ENCODE measurements at places on chromosomes 2 and 18. TPM values are rescaled to one million over a fixed set of nuclear protein-coding genes. Genes with fewer than 3 reads are reported as not detected.
A peak's percentile ranks its signal among the peaks of the same experiment; 100 is the strongest.

The THOC1 gene
- total RNA-seq: 36.5 TPM

The MARCHF4 gene
- total RNA-seq: 1.3 TPM

The CHST10 gene
- 17.3 TPM for total RNA-seq

The DSG1 gene
- not detected for total RNA-seq

DNA sequence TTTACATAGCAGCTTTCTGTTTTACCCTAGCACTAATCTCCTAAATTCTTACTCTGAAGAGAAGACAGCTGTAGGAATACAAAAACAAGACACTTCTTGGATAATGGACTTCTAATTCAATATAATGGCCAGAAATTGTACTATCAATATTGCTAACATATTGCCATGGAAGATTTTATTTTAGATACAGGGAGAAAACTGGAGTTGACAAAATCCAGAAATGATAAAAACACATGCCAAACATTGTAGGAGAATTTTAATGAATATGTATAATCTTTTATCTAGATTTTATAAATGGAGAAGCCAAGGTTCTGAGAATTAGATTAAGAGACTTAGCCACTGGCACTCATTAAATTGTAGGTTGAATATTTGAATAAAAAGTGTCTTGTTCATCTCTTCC lies 1838.8 kb upstream of the LRRTM1 start:
- no peak for DNase-seq
- no peaks in the 10 kb centered on the region for H3K4me1 ChIP-seq
- no peaks in the 10 kb centered on the region for H3K27me3 ChIP-seq
- no peak overlapping the region for H3K4me3 ChIP-seq
- no peaks in the 10 kb centered on the region for H3K36me3 ChIP-seq

GRCh38 chr2:47209622-47210021 lies 54.5 kb upstream of the STPG4 start:
- no peak overlapping the region for H3K27ac ChIP-seq
- H3K36me3 ChIP-seq: no peaks in the 10 kb centered on the region
- no peaks in the 10 kb centered on the region for H3K27me3 ChIP-seq
- H3K4me3 ChIP-seq: no peak overlapping the region
- H3K4me1 ChIP-seq: peaks cover 24% of the 10 kb centered on the region
- DNase-seq: no peak

DNA sequence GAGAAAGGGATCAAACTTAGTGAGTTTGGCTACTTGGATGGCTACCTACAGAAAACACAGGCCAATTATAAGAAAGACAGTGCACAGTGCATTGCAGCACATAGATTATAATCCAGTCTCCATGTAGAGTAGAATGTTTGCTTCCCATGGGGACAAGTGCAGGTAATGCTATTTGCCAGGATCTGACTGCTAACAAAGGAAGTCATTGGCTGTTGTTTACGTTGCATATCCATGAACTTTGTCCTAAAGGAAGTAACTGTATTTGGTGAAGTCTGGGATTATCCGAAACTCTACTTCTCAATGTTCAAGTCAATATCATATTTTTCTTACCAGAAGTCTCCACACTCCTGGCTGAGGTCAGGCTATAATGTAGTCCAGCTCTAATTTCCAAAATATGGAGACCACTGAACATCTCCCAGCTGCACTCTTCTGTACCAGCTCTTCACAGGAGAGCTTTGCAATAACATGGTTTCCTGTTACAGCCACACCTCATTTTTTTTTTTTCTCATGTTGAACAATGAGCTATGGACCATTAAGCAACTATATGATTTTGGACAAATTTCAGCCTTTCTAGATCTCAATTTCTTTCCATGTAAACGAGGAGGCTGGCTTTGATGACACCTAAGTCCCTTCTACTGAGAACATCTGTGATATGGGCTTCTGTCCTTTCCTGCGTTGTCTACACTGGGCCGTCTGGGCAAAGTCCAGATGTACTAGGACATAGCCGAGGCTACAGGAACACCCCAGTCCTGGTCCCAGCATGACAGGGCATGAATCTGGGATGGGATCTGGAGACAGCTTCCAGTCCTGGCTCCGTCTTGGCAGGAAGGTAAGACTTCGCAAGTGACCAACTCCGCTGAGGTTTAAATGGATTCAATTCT lies 154.8 kb downstream of the LAMA1 start:
- H3K4me3 ChIP-seq: no peak overlapping the region
- H3K27me3 ChIP-seq: no peaks in the 10 kb centered on the region
- no peaks in the 10 kb centered on the region for H3K4me1 ChIP-seq
- H3K36me3 ChIP-seq: no peaks in the 10 kb centered on the region
- H3K27ac ChIP-seq: no peak overlapping the region
- DNase-seq: no peak

GRCh38 chr2:10525573-10526265 lies 77.6 kb upstream of the ODC1 start:
- no peak overlapping the region for H3K4me3 ChIP-seq
- H3K4me1 ChIP-seq: no peaks in the 10 kb centered on the region
- DNase-seq: no peak
- H3K27ac ChIP-seq: no peak overlapping the region
- no peaks in the 10 kb centered on the region for H3K36me3 ChIP-seq

DNA sequence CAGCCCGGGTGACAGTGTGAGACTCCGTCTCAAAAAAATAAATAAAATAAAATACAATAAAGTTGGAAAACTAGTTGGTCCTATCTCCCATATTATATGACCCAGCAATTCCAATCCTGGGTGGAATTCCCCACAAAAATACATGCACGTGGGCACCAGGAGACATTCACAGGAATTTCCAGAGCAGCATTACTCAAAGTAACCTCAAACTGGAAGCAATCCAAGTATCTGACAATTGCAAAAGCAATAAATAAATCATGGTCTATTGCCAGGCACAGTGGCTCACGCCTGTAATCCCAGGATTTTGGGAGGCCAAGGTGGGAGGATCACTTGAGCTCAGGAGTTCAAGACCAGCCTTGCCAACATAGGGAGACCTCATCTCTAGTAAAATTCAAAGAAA lies 101.2 kb upstream of the MAP4K4 start:
- no peak overlapping the region for H3K4me3 ChIP-seq
- H3K27ac ChIP-seq: no peak overlapping the region
- no peak for DNase-seq
- H3K27me3 ChIP-seq: peaks cover 33% of the 10 kb centered on the region

DNA sequence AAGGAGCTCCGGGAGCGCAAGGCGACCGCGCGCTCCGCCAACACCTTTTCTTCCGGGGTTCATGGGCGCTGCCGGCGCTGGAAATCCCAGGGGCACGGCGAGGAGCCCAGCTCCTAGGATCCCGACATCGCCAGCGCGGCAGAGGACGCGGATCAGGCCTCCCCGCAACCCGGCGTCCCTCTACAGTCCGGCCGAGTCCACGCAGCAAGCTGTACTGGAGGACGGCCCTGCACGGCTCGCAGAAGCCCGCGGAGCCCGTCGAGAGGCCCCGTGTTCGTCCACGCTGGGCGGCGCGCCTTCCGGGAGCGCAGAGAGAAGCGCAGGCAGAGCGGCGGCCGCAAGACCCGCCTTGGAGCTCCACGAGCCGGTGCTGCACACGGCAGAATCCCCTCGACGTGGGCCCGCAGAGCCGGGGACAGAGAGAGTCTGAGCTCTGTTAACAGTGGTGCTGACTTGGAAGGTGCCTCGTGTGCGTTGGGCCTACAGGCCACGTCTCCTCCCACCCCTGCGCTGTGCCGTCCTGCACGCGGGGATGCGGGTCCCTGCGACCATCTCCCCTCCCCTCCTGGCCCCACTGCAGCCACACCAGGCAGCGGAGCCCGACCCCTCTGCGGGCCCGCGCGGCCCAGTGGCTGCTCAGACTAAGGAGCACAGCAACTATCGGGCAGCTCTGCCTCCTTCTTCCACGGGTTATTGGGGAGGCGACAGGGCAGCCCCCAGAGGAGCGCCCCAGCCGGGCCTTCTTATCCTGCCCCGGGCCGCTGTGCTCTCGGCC lies 28.1 kb upstream of the PTPN2 start:
- H3K36me3 ChIP-seq: no peaks in the 10 kb centered on the region
- no peaks in the 10 kb centered on the region for H3K27me3 ChIP-seq
- no peak for DNase-seq
- no peak overlapping the region for H3K4me3 ChIP-seq
- no peak overlapping the region for H3K27ac ChIP-seq

- no peak overlapping the region for H3K4me3 ChIP-seq
- no peaks in the 10 kb centered on the region for H3K27me3 ChIP-seq
- no peaks in the 10 kb centered on the region for H3K36me3 ChIP-seq
Measured at GRCh38 chr2:231764760-231765159, 16.3 kb downstream of the PDE6D start.

GRCh38 chr2:222673883-222674282 lies 2.4 kb downstream of the MOGAT1 start:
- no peaks in the 10 kb centered on the region for H3K36me3 ChIP-seq
- H3K27ac ChIP-seq: no peak overlapping the region
- peaks cover 40% of the 10 kb centered on the region for H3K27me3 ChIP-seq
- DNase-seq: no peak
- H3K4me1 ChIP-seq: no peaks in the 10 kb centered on the region

DNA sequence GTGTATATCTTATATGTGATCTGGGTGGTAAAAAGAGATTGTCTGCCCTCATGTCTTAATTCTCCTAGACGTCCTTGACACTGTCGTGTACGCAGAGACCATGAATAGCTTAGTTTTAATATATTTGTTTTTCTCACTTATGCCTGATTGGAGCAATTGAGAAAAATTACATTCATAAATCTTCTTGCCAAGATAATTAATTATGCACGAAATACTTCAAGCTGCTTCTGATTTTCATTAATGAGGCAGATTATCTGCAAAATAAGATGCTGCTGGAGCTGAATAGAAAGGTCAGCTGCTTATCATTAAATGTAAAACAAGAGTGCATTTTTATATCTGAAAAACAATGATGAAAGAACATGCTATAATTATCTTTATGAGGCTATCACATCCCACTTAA lies 95.9 kb downstream of the CCDC141 start:
- no peaks in the 10 kb centered on the region for H3K4me1 ChIP-seq
- H3K27me3 ChIP-seq: no peaks in the 10 kb centered on the region
- H3K36me3 ChIP-seq: no peaks in the 10 kb centered on the region
- no peak overlapping the region for H3K4me3 ChIP-seq
- no peak overlapping the region for H3K27ac ChIP-seq

- H3K36me3 ChIP-seq: no peaks in the 10 kb centered on the region
- no peak for DNase-seq
- H3K27ac ChIP-seq: no peak overlapping the region
- H3K4me3 ChIP-seq: no peak overlapping the region
- H3K27me3 ChIP-seq: no peaks in the 10 kb centered on the region
Measured at GRCh38 chr2:23093513-23093912, 291.5 kb upstream of the KLHL29 start.

DNA sequence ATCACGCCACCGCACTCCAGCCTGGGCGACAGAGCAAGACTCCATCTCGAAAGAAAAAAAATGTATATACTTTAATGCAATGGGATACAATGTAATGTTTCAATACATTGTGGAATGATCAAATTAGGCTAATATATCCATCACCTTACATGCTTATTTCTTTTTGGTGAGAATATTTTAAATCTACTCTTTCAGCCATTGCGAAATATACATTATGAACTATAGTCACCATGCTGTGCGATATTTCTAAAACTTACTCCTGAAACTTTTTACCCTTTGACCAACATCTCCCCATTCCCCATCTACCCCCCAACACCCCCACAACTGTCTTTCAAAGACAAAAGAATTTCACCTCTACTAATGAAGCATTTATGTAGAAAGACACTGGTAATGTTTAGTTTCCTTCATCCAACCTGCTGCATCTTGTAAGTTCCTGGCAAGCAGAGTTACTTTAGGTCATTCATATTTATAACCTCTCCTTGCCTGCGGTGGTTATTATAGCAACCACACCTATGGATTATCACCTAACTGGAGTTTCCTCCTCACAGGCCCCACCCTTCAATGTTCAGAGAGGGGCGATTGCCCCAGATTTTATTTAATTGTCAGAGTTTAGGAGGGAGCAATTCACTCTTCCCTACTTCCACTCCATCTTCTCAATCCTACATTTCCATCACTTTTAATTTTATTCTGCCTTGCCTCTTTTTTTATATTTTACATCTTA lies 1.2 kb upstream of the ME2 start:
- H3K4me3 ChIP-seq: peak overlapping the region; percentile 95
- DNase-seq: no peak
- peak overlapping the region; percentile 93 for H3K27ac ChIP-seq

DNA sequence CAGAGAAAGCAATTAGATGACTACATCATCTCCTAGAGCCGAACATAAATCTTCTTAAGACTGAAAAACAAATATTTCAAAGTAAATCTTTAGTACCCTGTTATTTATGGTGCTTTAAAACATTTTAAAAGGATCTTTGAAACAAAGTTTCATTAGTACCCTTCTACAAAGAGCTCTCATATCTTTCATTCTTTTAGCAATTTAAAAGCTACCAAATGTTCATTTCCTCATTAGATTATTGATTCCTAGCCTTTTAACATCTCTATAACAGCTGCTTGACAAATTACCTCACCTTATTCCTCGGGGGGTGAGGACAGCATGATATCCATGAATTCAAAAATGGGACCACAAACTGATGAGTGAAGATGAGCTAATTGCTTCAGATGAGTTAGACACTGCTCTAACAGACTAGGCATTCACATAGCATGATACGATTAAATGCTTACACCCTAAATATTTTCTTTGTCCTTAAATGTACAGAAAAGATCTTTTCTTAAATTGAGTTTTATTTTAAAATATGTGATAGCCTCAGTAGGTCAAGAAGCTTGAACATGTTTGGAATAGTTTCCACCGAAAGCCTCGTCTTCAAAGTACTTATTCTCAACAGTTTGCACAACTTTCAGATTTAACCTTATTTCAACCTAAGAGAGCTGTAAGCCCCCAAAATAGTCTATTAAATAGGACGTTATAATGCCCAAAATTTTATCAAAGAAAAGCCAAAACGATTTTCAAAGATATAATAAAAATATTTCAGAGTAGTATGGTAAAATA lies 2.1 kb downstream of the ATAD2B start:
- no peaks in the 10 kb centered on the region for H3K27me3 ChIP-seq
- peak overlapping the region; percentile 100 for H3K27ac ChIP-seq
- no peaks in the 10 kb centered on the region for H3K36me3 ChIP-seq
- H3K4me1 ChIP-seq: peaks cover 48% of the 10 kb centered on the region
- no peak for DNase-seq

DNA sequence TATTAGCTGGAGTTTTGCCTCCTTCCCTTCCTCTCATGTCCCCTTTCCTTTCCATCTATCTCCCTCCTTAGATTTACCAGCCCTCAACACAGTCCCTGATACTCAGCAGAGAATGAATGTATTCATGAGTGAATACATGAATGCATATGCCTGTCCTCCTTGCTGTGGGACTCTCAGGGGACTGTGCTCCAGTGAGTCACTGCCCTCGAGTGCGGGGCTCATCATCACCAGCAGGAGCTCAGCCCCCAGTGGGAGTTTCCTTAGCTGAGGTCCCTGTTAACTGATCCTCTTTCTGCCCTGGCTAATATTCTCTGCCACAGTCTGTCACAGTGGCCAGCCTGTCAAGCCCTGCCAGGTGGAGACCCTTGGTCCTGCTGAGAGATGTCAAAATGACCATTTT lies 104.9 kb upstream of the LHCGR start:
- H3K4me1 ChIP-seq: peaks cover 11% of the 10 kb centered on the region
- no peak overlapping the region for H3K4me3 ChIP-seq
- H3K36me3 ChIP-seq: no peaks in the 10 kb centered on the region
- DNase-seq: no peak
- no peak overlapping the region for H3K27ac ChIP-seq
